ENCODE measurements at places on chromosomes 3 and 15.

DNA sequence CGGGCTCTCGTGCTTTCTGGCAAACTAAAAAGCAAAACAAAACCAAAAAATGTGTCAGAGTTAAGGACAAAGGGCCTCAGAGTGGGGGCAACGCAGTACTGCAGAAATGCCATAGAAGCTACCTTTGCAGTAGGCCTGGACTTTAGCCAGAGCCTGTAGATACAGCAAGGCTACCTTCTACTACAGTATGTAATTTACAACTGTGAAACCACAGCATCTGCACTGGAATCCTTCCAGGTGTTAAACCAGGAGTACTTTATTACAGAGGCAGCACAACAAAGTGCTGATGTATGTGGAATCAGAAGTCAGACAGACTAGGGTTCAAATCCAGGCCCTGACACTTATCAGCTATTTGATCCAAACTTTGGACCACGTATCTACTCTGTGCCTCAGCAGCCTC, 34.9 kb downstream of the RUBCN start:
- no peak for DNase-seq

DNA sequence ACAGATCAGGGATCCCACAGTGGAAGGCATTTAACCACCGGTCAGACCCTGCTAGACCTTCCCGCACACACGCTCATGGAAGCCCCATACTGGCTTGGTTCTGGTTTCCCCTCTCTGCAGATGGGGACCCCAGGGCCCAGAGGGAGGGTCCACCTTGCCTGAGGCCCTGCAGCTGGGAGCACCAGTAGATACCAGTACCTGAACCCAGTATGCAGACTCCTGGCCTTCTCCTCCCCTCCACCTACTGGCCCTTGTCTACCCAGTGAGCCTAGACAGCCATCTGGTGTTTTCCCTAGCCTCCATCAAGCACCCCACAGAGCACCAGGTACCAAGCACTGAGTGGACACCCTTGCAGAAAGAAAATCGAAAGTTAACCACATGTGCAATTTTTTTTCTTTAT, 65.1 kb downstream of the MEGF11 start:
- DNase-seq: no peak

DNA sequence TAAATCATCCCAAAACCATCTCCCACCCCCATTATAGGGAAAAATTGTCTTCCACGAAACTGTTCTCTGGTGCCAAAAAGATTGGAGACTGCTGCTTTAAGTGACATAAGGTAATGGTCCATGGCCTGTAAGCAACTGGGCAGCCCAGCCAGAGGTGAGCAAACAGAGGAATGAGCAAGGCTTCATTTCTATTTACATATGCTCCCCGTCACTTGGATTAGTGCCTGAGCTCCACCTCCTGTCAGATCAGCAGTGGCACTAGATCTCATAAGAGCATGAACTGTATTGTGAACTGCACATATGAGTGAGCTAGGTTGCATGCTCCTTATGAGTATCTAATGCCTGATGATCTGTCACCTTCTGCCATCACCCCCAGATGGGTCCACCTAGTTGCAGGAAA, 1159.8 kb upstream of the ALCAM start:
- no peak for DNase-seq

- peak; percentile 24 for DNase-seq
Observed at GRCh38 chr3:27454914-27455313, 29.3 kb downstream of the SLC4A7 start.

DNA sequence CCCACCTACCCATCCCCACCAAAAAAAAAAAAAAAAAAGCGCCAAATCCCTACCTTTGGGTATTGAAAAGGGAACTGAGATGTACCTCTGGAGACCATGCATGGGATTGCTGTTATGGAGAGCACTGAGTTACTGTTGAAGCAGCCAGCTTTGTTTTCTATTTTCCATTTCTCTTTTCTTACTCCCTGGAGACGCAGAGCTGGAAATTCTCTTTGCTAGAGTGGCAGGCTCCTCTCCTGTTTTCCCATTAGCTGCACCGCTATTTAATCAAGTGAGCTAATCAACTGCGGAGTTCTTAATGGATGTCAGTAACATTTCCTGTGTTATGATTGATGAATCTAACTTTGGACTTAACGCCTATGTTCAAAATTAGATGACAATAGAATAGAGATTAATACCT, 136.1 kb upstream of the LMCD1 start:
- no peak for DNase-seq

- DNase-seq: no peak
Observed at GRCh38 chr3:100097919-100098783, 16.1 kb downstream of the FILIP1L start.

- no peak for DNase-seq
Observed at GRCh38 chr3:157551961-157552360, 48.7 kb upstream of the VEPH1 start.

- no peak for DNase-seq
Observed at GRCh38 chr3:187725653-187726370, 19.5 kb downstream of the BCL6 start.

- DNase-seq: no peak
Observed at GRCh38 chr15:56969265-56969895, 50.9 kb downstream of the TCF12 start.

- DNase-seq: no peak
Observed at GRCh38 chr3:57972531-57973111, 35.6 kb upstream of the FLNB start.

- no peak for DNase-seq
Observed at GRCh38 chr3:194572143-194572789, 61.0 kb downstream of the TMEM44 start.

GRCh38 chr3:194072097-194072428, 63.9 kb upstream of the HES1 start:
- DNase-seq: no peak

DNA sequence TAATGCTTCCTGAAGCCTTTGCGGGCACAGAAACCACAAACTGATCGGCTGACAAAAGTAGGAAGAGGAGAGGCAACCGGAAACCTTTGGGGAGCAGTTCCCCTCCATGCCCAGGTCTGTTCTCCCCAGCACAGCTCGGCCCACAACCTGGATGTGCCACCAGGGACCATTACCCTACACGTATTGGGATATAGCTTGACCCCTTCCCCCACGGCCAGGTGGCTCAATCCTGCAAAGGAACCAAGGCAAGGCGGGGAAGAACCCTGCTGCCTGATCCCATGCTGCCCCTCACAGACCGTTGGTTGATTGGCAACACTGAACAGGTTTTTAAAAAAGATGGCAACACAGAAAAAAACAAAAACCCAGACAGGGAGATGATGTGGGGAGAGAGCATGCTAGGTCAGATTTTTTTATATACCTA, 19.7 kb upstream of the TCAIM start:
- no peak for DNase-seq

DNA sequence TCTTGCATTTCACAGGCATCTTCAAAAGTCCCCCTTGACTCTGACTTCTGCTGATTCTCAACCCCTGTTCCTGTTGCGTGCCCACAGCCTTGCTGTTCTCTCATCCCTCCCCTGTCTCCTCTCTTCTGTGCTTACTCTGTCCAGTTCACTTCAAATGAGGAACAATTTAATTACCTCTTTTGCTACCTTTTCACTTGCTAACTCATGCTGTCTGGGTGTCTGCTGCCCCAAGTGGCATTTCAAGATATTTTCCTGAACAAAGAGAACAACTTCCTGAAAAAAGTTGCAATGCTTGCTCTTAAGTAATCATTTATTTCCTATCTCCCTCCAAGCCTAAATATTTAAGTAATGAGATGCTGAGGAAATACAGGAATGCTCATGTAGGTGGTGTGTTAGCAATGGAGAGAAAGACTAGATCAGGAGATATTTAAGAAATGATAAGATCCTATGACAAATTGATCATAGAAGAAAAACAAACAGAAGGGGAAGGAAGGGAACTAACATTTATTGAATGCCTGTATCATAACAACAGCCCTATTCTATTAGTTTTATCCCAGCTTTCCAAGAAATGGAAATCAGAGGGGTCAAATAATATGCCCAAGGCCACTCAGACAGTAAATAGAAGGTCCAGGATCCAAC, 42.2 kb downstream of the SV2B start:
- peak; percentile 26 for DNase-seq

DNA sequence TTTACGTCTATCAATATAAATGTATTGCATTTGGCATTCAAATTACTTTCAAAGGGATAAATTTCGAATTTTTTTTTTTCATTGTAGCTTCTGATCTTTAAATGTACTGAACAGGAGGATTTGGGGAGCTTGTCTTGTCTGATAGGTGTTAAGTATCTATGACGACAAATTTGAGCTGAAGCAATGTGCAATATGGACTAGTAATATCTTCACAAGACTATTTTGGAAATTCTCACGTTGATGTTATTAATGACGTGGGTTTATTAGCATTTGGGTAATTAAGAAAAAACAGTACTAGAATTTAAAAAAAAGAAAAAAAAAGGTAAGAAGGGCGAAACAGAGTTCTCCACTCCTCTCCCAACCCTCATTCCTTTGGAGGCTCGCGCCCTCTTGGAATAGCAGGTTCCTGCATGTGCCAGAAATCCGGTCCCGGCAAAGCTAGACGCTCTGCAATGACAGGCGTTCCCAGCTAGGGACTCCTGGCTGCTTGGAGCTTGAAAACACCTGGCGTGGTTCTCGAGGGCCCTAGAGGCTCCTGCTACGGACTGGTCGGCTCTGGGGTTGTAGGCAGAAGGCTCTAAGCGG, 648 bp upstream of the P2RY1 start:
- DNase-seq: no peak

GRCh38 chr3:49377483-49377882, 19.3 kb upstream of the GPX1 start:
- no peak for DNase-seq

DNA sequence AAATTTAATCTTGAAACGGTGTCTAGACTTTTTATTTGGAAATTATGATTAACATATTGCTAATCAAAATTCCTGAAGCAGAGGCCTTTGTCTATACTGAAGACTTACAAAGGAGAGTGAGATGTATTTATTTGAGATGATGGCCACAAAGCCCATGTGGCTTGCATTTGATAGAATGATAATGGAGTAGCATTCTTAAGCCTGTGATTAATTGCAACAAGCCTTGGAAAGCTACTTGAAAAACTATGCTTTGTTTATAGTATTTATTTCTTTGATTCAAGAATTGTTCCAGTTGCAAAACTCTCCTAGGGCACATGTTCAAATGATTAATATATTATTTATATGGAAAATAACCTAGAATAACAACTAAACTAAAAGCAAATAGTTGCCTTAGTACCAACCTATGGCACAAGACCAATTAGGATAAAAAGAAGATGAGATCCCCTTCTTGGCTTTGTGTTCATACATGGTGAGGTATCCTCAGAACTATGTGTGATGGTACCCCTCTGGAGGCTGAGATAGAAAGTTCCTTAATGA, 244.1 kb upstream of the TBL1XR1 start:
- DNase-seq: no peak

DNA sequence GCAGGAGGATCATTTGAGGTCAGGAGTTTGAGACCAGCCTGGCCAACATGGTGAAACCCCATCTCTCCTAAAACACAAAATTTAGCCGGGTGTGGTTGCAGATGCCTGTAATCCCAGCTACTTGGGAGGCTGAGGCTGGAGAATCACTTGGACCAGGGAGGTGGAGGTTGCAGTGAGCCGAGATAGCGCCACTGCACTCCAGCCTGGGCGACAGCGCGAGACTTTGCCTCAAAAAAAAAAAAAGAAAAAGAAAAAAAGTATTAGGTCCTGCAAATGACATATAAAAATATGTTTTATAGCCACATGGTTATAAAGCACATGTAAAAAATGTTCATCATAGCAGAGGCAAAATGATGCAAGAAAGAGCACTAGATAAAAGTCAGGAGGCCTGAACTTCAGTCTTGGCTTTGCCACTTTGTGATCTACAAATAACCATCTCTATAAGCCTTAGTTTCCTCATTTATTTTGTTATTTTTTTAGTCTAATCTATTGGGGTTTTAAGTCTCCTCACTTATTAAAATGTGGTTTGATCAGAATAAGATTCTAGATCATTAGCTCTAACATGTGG, 4.9 kb downstream of the SLC12A6 start:
- no peak for DNase-seq

DNA sequence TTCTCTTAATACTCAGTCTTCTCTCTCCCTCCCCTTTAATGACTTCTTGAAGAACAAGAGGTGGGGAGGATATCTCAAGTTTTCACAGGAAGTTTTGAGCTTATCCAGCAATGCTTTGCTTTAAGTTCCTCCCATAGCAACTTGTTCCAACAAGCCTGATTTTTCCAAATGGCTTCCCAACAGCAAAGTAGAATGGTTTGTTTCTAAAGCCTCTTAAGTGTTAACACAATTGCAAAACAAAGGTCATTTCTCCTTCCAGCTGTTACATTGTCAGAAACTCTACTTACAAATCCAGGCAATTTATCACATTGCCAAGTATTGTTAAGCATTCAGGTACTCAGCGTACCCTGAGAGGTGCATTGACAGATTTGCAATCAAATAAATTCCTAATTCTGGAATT, 6.8 kb upstream of the ZNF770 start:
- no peak for DNase-seq
